ENCODE measurements at places on chromosomes 3 and 15.

- no peak for DNase-seq
Observed at GRCh38 chr3:184341925-184342324, 4.5 kb downstream of the FAM131A start.

GRCh38 chr15:59611276-59612260, at the start of gene GCNT3:
GCNT3 (plus strand) TSS chr15:59611783; CDS start chr15:59618239, 6,456 bp downstream.
- DNase-seq: no peak

GRCh38 chr15:41870689-41871081, 23.2 kb downstream of the SPTBN5 start:
- DNase-seq: no peak

DNA sequence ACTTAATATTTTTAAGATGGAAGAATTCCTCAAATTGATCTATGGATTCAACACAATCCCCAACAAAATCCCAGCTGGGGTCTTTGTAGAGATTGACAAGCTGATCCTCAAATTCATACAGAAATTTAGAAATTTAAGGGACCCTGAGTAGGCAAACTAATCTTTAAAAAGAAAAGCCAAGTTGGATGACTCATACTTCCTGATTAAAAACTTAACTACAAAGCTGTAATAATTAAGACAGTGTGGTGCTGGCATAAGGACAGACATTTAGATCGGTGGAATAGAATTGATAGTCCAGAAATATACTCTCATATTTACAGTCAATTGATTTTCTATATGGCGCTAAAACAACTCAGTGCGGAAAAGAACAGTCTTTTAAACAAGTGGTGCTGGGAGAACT, 11.6 kb downstream of the FAM162A start:
- no peak for DNase-seq

GRCh38 chr3:143203848-143204247, 84.3 kb downstream of the CHST2 start:
- DNase-seq: no peak

- DNase-seq: no peak
Observed at GRCh38 chr3:106514431-106514830, 645.6 kb upstream of the CBLB start.
